ENCODE measurements at places on chromosomes 11 and 22.

GRCh38 chr22:28299309-28299708 lies 380.3 kb upstream of the PITPNB start:
- no peak for DNase-seq

DNA sequence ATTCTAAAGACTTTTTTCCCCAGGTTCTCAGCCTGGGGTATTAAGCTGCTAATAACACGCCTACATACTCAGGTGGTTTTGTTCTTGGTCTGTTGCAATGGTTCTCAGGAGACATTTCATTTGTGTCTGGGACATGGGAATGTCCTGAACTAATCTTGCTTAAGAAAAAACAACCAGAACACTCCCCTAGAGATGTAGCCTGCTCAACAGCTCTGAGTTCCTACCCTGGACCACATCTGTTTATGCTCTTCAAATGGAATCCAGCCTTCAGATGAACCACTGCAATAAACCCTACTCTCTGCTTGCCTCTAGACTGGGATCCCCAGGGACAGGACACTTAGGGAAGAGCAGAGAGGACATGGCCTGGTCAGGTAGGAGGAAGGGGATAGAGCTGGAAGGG lies 29.9 kb downstream of the RELT start:
- no peak for DNase-seq

DNA sequence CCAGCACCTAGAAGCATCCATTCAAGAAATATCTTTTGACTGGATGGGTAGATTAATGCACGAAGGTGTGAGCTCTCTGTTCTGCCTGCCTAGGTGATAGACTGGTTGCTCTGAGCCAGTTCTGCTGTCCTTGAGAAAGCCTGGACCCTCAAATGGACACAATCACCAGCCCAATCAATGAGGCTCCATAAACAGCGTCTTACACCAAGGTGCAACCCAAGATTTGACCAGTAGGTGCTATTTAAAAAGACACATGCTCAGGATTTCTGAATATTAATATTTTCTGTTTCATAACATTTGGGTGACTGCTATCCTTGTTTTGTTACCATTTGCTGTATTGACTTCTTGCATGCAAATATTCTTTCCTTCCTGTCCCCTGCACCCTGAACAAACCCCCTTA lies 39.0 kb downstream of the PAMR1 start:
- no peak for DNase-seq

DNA sequence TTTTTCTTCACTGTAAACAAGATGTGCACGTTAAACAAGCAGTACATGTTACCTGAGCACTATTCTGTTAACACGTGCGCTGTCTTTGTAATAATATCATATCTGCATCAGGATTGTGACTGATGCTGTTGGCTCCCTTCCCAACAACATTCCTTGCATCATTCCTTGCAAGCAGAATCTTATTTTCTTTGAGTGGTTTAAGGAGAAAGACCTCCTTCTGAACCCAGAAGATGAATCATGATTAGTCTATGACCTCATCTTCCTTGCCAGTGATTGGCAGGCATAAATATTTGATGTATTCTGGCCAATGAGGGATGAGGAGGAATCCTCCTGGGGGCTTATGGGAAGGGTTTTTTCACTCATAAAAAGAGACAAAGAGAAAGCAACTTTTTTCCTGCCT lies 46.2 kb downstream of the C11orf71 start:
- DNase-seq: no peak

GRCh38 chr11:35677904-35678303 lies 15.3 kb downstream of the TRIM44 start:
- DNase-seq: no peak

GRCh38 chr11:47645500-47645899 lies 3.1 kb upstream of the MTCH2 start:
- no peak for DNase-seq

GRCh38 chr11:27907091-27907490 lies 200.9 kb downstream of the KIF18A start:
- no peak for DNase-seq

- no peak for DNase-seq
Measured at GRCh38 chr11:120564573-120565311, 53.2 kb downstream of the GRIK4 start.

GRCh38 chr11:79040348-79040747 lies 400.5 kb downstream of the TENM4 start:
- no peak for DNase-seq

- DNase-seq: no peak
Measured at GRCh38 chr11:111379602-111380136, 594 bp upstream of the POU2AF1 start.

All from NT2/D1 (cell line).